ENCODE measurements at places on chromosomes 6 and 20.

GRCh38 chr6:140627002-140627401 is 1252.6 kb upstream of the CITED2 start:
- DNase-seq = no peak

DNA sequence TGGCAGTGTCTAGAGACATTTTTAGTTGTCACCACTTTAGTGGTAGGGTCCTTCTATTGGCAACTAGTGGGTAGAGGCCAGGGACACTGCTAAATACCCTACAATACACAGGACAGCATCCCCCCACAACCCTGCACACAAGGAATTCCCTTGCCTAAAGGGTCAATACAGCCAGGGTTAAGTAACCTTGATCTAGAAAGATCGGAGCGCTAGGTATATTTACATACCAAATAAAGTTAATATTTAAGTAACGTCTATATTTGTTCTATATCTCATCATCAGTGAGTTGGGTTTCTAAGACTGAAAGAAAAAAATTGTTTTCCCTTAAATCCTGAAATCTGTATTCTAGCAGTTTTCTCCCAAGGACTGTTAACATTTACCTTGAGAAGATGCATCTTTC is 16.1 kb downstream of the BFSP1 start:
- no peak for DNase-seq

DNA sequence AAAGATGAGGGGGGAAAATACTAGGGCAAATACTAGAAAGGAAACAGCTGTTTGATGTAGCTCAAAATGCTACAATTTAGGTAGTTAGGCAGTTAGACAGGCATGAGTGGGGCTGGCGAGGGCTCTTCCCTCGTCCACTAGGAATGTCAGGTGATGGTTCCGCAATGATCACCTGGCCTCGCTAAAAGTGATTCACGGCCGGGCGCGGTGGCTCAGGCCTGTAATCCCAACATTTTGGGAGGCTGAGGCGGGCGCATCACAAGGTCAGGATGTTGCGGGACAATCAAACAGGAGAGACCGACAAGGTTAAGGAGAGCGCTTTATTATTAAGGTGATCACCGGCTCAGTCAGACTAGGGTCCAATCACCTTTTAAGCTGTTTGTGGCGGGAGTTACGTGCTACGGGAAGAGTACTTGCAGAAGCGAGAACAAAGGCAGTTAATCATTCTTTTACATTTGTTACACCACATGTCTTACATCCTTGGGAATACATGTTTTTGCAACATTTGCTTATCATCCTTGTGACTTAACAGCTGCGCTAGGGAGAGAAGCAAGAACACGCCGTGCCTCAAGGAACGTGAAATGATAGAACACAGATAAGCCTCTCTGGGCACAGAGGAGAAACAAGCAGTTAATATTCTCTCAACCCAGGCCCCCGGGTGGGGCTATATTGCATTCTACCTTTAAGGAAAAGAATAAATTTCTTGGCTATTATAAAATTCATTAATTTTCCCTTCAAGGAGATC is 1025.4 kb downstream of the EYS start:
- no peak for DNase-seq

DNA sequence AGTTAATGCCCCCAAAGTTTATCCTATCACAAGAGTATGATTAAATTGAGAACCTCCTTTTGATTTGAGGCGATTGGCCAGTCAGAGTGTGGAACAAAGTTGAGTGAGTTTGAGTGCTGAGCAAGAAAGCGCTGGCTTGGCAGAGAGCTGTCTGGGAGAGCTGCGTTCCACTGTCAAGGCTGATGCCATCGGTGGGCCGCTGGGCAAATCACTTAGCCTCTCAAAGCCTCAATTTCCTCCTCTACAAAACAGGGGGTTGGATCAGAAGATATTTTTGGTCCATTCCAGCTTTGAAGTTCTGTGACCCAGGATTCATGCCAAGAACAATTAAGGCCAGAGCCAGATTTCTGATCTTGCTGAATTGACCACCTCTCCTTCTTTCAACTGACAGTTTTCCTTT is 60.2 kb downstream of the TMEM242 start:
- DNase-seq = no peak

- DNase-seq = no peak
Measured at GRCh38 chr20:9108260-9108659, 39.4 kb downstream of the PLCB4 start.

DNA sequence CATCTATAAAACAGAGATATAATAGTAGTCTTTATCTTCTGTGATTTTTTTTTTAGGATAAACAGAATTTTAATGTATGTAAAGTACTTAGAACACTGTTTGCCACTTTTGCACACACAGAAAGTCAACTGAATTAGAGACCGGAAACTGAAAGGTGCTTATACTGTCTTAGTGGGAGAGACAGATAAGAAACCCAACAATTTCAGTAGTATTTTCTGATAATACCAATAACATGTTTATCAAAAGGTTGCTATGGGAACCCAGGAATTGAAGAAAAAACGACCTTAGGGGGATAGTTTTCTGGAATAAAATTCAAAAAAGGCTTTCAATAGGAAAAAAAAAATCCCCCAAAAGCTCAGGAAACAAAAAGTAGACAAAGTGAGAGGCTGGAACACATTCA is 138.6 kb downstream of the BCKDHB start:
- no peak for DNase-seq

DNA sequence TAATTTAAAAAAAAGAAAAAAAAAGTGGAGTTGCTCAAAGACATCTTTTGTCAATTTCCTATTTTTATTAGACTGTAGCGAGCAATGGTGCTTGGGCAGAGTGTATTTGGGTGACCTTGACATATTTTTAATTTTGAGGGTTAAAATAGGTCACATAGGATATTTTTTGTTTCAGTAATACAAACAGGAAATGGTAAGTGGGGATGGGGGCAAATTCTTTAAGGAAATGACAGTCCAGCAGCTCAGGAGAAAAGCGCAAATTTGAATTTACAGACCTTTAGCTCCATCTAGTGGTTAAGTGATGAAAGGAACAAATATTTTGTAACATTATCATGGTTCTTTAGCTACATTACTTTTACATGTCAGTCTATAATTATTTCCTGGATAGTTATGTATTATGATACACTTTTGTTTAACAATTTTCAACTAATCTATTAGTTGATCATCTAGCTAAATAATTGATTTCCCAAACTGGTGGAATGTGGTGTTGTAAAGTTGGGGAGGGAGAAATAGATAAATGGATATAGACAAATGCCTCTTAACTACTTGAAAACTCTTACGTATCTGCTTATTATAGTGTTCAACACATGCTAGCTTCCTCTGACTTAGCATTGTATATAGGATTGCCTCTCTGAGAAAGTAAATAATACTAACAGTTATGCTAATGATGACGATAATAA is 10.0 kb downstream of the CITED2 start:
- DNase-seq = no peak

DNA sequence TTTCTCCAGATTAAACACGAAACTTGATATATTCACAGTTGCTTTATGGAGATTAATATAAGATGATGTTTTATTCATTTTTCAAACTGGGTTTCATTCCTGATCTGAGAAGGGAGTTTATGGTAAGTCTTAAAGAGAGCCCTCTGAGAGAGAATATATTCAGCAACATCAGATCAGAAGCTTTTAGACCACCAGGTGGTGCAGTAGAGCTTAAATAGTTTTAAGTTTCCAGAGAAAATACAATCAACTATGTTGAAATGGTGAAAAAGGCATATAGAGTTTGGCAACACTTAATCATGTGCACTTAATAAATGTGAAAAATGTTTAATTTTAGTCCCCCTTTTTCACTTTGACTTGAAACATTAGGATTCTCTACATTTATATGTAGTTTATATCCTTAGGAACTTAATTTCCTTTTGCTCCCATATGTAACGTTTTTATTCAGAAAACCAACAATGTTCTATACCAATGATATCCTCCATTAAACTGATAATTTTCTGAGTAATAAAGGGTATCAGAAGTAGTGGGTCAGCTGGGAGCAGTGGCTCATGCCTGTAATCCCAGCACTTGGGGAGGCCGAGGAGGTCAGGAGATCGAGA is 86.4 kb upstream of the CLDN20 start:
- DNase-seq = peak; percentile 30

- no peak for DNase-seq
Measured at GRCh38 chr6:136359851-136360250, 70.2 kb upstream of the BCLAF1 start.

All from T-cell (primary cell).